ENCODE measurements at places on chromosomes 12 and 14.

GRCh38 chr12:82527165-82527780 is 159.4 kb upstream of the TMTC2 start:
- peaks cover 5% of the 10 kb centered on the region for H3K27me3 ChIP-seq
- no peaks in the 10 kb centered on the region for H3K36me3 ChIP-seq
- no peak overlapping the region for H3K27ac ChIP-seq
- DNase-seq: no peak

DNA sequence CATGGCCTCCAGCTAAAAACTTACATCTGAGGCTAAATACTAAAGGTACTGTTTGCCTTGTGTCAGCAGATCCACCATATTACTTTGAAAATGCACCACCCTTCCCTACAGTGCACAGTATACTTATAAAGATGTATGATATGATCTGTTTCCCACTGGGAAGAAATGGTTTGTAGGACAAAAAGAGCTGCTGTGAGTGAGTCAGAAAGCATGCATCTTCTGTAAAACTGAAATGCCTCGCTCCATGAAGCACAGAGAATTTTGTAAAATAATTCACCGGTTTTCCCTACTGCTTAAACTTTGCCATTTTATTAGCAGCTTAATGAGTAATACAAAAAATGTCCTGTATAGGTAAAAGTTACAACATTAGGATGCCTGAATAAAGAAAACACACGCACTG is 68.8 kb downstream of the MDGA2 start:
- H3K36me3 ChIP-seq: no peaks in the 10 kb centered on the region
- no peaks in the 10 kb centered on the region for H3K4me1 ChIP-seq
- no peak overlapping the region for H3K27ac ChIP-seq

DNA sequence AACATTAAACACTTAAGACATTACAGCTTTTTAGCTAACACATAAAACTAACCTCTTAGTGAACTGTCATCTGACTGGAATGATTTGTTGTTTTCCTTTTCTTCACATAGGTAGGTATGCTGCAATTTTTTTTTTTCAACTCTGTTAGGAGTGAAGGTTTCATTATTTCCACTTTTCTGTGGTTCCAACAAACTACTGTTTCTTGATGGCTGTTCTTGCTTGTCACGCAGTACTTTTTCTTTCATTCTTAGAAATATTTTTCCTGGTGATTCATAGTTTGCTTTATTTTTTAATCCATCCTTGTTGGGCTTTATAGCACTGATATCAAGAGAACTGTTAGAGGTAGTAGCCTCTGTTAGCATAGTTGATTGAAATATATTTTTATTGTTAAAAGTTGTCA is 6.3 kb downstream of the MIS18BP1 start:
- DNase-seq: no peak
- H3K4me3 ChIP-seq: no peak overlapping the region
- H3K27me3 ChIP-seq: no peaks in the 10 kb centered on the region
- H3K27ac ChIP-seq: no peak overlapping the region
- no peaks in the 10 kb centered on the region for H3K36me3 ChIP-seq

DNA sequence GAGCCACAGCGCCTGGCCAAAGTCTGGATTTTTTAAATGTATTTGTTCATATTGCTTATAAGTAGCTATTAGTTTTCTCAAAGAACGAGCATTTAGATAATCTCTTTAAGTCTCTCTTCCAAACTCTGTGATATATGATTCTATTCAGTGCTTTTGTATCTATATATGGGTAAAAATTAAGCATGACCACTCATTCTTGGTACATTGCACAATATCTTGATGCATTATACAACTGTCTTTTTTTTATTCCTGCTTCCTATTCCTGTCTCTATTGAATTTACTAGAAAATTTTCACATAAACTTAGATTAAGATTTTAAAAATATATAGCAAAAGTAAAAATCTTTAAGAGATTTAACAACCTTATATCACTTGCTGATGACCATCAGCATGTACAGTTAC is 29.1 kb downstream of the SOCS2 start:
- no peaks in the 10 kb centered on the region for H3K36me3 ChIP-seq
- no peaks in the 10 kb centered on the region for H3K27me3 ChIP-seq
- peaks cover 6% of the 10 kb centered on the region for H3K4me1 ChIP-seq
- DNase-seq: no peak

GRCh38 chr12:26369588-26369987 is 174.2 kb downstream of the SSPN start:
- no peak overlapping the region for H3K27ac ChIP-seq
- H3K27me3 ChIP-seq: no peaks in the 10 kb centered on the region
- no peak overlapping the region for H3K4me3 ChIP-seq
- no peaks in the 10 kb centered on the region for H3K4me1 ChIP-seq

DNA sequence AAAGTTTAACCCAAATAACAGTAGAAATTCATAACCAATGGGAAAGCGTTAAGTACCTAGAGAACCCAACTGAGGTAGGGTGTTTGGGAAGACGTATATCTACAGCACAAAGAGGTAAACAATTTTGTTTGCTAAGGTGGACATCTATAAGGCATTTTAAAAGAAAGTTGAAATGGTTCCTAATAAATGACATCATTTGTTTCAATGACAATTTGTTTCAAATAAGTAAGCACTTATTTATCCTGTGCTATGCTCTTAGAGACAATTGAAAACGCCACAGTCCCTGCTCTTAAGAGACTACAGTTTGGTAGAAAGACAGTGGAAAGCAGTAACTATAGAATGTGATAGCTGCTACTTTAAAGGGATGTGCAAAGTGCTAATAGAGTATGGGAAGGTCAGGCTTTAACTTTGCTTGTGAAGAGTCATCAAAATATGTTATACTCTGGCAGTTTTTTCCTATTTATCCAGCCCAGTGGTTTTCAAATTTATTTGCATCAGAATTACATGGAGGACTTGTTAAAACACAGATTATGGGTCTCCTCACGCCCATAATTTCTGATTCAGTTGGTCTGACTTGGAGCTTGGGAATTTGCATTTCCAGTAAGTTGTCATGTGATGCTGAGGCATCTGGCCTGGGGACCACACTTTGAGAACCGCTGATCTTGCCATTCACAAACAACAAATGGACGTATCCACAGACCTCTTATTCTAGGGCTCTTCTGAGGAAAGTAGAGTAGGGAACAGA is 19.6 kb upstream of the SMCO2 start:
- no peak for DNase-seq
- no peaks in the 10 kb centered on the region for H3K27me3 ChIP-seq
- H3K4me1 ChIP-seq: peaks cover 2% of the 10 kb centered on the region
- no peaks in the 10 kb centered on the region for H3K36me3 ChIP-seq
- H3K4me3 ChIP-seq: no peak overlapping the region

GRCh38 chr12:60981473-60981872 is 1278.7 kb upstream of the USP15 start:
- H3K36me3 ChIP-seq: no peaks in the 10 kb centered on the region
- no peak overlapping the region for H3K4me3 ChIP-seq
- no peak overlapping the region for H3K27ac ChIP-seq
- no peaks in the 10 kb centered on the region for H3K27me3 ChIP-seq
- H3K4me1 ChIP-seq: no peaks in the 10 kb centered on the region

DNA sequence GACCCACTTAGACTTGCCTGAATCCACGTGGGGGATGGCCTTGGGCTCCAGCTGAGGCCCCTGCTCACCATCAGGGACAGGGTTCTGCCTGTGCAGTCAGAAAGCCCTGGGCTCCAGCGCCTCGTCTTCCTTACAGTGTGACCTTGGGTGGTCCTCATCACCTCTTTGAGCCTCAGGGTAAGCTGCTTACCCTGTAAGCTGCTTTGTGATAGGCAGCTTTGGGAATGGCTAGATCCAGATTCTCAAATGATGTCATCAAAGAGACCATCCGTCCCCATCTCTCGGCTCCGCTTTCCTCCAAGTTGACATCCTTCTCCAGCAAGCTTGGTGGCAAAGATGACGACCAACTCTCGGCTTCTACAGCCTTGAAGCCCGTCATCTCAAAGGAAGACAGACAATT is 127.0 kb downstream of the ADCK1 start:
- no peaks in the 10 kb centered on the region for H3K27me3 ChIP-seq
- H3K27ac ChIP-seq: no peak overlapping the region
- H3K4me3 ChIP-seq: no peak overlapping the region
- no peak for DNase-seq
- H3K36me3 ChIP-seq: peaks cover 11% of the 10 kb centered on the region

- H3K27ac ChIP-seq: no peak overlapping the region
- no peaks in the 10 kb centered on the region for H3K27me3 ChIP-seq
- no peak for DNase-seq
- no peaks in the 10 kb centered on the region for H3K36me3 ChIP-seq
- H3K4me1 ChIP-seq: no peaks in the 10 kb centered on the region
Measured at GRCh38 chr12:8887285-8887715, 27.0 kb upstream of the PHC1 start.

GRCh38 chr14:73717266-73717665 is 3.1 kb upstream of the PNMA1 start:
- H3K36me3 ChIP-seq: peaks cover 41% of the 10 kb centered on the region
- H3K4me1 ChIP-seq: peaks cover 31% of the 10 kb centered on the region
- H3K27ac ChIP-seq: peak overlapping the region; percentile 97
- no peaks in the 10 kb centered on the region for H3K27me3 ChIP-seq

GRCh38 chr12:117202556-117202955 is 12.3 kb upstream of the FBXO21 start:
- DNase-seq: no peak
- no peaks in the 10 kb centered on the region for H3K4me1 ChIP-seq
- no peaks in the 10 kb centered on the region for H3K27me3 ChIP-seq
- no peaks in the 10 kb centered on the region for H3K36me3 ChIP-seq

DNA sequence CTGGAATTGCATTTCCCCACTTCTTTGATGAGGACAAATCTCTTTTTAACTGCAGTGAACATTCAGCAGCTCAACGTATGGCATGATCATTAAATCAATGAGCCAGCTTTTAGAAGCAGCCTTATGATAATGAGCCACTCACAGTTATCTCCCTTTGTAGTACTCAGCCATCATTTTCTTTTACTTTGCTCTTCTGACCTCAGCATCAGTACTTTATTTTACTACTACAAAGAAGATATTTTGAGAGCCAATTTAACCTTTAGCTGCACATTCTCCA is 250.0 kb upstream of the CLEC14A start:
- H3K27ac ChIP-seq: no peak overlapping the region
- H3K4me1 ChIP-seq: no peaks in the 10 kb centered on the region
- H3K4me3 ChIP-seq: no peak overlapping the region
- DNase-seq: no peak

DNA sequence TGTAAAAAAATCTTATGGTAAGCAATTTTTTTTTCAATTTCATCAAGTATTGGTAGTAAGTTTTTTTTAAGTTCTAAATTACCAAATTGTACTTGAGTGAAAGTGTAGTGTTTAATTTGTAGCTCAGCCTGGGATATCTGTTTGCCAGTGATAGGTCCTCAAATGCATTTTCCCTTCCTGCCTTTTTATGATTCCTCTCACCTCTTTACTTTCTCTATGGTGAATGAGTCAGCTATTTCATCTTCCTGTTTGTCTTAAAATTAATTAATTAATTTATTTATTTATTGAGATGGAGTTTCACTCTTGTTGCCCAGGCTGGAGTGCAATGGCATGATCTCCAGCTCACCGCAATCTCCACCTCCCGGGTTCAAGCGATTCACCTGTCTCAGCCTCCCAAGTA is 10.6 kb downstream of the SRP54 start:
- H3K27me3 ChIP-seq: no peaks in the 10 kb centered on the region
- H3K36me3 ChIP-seq: peaks cover 7% of the 10 kb centered on the region
- H3K27ac ChIP-seq: no peak overlapping the region
- no peak overlapping the region for H3K4me3 ChIP-seq
- no peaks in the 10 kb centered on the region for H3K4me1 ChIP-seq

DNA sequence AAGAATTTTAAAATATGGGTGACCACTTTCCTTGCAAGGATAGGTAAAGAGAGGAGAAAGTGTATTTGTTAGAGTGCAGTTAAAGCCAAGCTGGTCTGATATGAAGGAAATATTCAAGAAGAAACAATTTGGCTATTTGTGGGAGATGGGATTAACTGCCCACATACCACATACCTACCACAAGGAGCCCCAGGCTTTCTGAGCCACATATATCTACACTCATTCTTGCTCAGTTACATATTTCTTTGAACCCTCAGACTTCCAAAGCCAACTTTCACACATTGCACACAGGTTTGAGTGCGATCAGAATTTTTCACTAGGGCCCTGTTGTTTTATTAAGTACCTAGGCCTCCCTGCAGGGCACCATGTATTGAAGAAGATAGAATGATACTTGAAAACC is 330.2 kb downstream of the ZFP36L1 start:
- no peak for DNase-seq
- no peaks in the 10 kb centered on the region for H3K4me1 ChIP-seq
- no peaks in the 10 kb centered on the region for H3K36me3 ChIP-seq
- H3K4me3 ChIP-seq: no peak overlapping the region
- no peak overlapping the region for H3K27ac ChIP-seq

All from tibial artery (tissue), 4 donors.